ENCODE measurements at places on chromosomes 4 and X. TPM values are rescaled to one million over a fixed set of nuclear protein-coding genes. Genes with fewer than 3 reads are reported as not detected.

DNA sequence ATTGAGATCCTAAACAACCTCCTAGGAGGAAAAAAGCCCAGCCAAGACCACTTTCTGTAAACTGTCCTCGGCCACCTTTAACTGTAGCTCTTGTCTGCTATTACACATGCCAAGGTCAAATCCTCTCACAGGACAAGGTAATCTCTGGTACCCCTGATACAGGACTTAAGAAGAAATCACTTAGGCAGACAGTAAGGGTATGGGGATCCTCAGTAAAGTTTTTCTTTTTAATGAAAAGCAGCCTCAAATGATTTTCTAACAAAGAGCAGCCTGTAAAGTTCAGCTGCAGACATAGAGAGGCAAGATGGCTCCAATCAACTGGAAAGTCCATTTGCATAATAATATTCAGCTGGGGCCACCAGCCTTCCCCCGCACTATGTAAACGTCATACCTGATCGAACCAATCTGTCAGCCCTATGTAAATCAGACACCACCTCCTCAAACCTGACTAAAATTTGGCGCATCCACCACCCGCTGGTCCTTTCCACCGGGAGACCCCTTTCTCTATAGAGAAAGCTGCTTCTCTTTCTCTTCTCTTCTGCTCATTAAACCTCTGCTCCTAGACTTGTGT, 14.6 kb upstream of the MPP1 start:
- DNase-seq = no peak

DNA sequence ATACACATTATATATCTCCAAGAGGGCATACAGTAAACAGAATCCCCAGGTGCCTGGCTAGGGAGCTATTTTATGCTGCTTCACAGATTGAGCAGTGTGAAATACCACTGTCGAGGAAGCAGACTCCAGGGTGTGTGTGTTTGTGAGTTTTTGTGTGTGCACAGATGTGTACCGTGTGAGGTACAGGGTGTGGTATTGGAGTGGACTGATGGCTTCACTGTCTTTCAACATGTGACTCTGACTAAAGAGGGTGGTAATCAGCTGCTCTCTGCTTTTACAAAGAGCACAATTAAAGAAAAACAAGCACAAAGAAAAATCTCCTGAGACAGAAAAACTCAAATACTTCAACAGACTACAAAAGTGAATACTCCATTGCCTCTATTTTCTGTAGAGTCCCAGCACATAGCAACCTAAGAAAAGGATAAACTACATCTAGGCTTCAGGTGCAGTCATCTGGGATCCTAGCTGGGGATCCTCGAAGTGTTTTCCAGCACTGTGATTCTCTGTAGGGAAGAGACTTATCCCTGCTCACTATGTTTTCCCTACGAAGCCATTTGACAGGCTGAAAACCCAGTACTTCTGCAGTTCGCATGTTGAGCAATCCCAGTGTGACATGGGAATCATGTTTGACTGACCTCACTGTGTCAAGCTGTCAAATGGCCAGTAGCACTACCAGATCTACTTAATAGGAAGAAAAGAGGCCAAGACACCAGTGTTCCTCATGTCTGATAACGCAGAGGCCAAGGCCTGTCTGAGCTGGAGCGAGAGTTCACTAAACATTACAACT, 100.3 kb downstream of the CDS1 start:
- DNase-seq = no peak

The GC gene
- total RNA-seq = not detected

GRCh38 chr4:129261584-129261983, 165.6 kb downstream of the C4orf33 start:
- DNase-seq = no peak

GRCh38 chrX:54640736-54641135, 110.7 kb downstream of the GNL3L start:
- DNase-seq = no peak

GRCh38 chrX:68830419-68831404, 1.9 kb downstream of the EFNB1 start:
- no peak for DNase-seq

Measured in activated CD8-positive, alpha-beta memory T cell treated with anti-CD3 and anti-CD28 coated beads, Interleukin-2, amount 10 ng/mL, durations not matched to agents 7 days and 5 days (primary cell).